ENCODE measurements at places on chromosomes 3 and 15.

DNA sequence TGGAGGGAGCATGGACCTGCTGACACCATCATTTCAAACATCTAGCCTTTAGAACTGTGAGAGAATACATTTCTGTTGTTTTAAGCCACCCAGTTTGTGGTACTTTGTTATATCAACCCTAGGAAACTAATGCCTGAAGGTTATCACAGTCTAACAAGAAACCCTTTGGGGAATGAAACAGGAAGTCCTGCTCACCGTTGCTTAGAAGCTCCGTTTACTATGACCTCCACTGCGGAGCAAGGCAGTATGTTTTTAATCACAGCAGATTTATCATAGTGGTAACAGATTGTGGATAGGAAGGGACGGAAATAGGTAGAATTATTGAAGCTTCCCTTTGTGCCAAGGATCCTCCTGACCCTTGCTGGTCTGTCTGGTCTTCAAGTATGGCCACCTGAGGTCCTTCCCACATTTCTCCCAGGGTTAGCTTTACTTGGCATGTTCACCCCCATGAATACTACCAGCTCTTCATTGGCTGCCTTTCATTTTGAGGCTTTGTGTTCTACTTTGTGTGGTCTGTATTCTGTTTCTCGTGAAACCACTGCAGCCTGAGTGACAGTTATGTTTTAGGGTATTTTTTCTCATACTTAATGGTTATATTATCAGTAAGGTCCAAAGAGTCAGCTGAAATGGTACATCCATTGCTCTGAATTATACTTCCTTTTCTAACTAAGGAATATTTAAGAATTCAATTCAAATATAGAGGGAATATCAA, 201.6 kb downstream of the CHST2 start:
- no peak for DNase-seq

GRCh38 chr3:162764808-162765071, 1268.1 kb downstream of the OTOL1 start:
- DNase-seq, result no peak

- DNase-seq, result no peak
These were observed 153.8 kb upstream of the CMC1 start for GRCh38 chr3:28087591-28087990.

- DNase-seq, result peak; percentile 15
These were observed 324.6 kb downstream of the EPHA6 start for GRCh38 chr3:97138914-97139541.

DNA sequence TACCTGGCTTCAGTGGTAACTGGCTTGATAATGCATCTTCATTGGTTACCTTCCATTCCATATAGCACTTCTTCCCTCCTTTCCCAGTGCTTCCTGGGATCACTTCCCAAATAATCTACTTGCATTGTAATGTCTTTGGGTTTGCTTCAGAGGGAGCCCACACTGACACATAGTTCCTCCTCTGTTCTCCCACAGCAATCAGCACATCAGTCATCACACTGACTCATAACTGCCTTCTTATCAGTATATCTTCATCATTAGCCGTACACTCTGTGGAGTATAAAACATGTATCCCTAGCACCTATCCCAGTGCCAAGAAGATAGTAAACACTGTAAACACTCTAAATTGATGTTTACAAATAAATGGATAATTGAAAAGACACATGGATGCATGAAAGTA, 91.4 kb upstream of the SCN10A start:
- DNase-seq, result no peak

All from hematopoietic multipotent progenitor cell treated with erythropoietin and hydrocortisone succinate and interleukin-3 and kit ligand, for 8 days (in vitro differentiated cells).